ENCODE measurements at places on chromosomes 12 and 14.

GRCh38 chr14:68631394-68632053 lies 161.3 kb downstream of the ZFP36L1 start:
- no peak for DNase-seq

DNA sequence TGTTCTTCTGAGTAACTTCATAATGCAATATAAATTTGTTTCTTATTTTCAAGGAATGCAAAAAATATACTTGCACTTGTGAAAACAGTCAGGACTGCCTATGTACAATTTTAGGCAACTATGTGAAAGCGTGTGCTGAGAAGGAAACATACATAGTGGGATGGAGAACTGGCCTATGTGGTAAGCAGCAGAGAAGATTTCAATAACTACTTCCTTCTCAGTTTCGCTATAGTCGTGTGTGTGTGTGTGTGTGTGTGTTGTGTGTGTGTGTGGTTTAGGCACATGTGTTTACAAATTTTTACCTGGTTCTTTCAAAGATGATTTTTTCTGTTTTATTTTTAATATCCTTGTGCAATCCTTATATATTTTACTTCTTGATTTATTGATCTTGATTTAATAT lies 211.8 kb downstream of the LRRK2 start:
- DNase-seq: no peak

- peak; percentile 85 for DNase-seq
Observed at GRCh38 chr14:69715725-69716477, 51.0 kb upstream of the SRSF5 start.

GRCh38 chr12:109393437-109394345 lies 46.0 kb downstream of the MYO1H start:
- peak; percentile 51 for DNase-seq

GRCh38 chr12:125187148-125187745 lies 122.0 kb downstream of the AACS start:
- DNase-seq: no peak

- DNase-seq: no peak
Observed at GRCh38 chr14:100727873-100728240, 1.2 kb downstream of the DLK1 start.

- no peak for DNase-seq
Observed at GRCh38 chr14:76329154-76329928, 46.6 kb upstream of the ESRRB start.

- peak; percentile 71 for DNase-seq
Observed at GRCh38 chr14:31884776-31885379, 192.2 kb upstream of the ARHGAP5 start.

DNA sequence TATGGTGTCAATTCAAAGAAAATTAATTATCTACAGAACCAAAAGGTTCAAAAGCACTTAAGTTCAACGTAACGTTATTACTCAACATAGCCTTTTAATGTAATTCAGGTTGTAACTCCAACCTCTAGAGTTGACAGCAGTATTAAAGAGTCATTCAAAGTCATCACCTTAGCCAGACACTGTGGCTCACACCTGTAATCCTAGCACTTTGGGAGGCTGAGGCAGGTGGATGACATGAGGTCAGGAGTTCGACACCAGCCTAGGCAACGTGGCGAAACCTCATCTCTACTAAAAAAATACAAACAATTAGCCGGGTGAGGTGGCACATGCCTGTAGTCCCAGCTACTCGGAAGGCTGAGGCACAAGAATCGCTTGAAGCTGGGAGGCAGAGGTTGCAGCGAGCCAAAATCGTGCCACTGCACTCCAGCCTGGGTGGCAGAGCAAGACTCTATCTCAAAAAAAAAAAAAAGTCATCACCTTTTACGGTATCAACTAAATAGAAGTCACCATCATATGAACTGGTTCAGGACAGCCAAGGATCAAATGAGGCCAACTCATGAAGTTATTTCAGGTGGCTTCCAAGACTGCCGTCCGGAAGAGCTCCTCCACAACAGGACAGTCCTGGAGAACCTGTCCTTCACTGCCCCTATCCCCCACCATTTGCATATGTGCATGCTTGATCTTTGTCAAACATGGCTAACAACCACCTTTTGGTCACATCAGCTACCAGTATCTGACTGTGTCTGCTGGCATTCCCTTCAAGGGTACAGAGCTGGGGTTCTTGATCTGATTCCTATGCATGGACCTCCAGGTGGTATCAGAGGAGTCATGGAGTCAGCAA lies 4.2 kb downstream of the PPTC7 start:
- no peak for DNase-seq

DNA sequence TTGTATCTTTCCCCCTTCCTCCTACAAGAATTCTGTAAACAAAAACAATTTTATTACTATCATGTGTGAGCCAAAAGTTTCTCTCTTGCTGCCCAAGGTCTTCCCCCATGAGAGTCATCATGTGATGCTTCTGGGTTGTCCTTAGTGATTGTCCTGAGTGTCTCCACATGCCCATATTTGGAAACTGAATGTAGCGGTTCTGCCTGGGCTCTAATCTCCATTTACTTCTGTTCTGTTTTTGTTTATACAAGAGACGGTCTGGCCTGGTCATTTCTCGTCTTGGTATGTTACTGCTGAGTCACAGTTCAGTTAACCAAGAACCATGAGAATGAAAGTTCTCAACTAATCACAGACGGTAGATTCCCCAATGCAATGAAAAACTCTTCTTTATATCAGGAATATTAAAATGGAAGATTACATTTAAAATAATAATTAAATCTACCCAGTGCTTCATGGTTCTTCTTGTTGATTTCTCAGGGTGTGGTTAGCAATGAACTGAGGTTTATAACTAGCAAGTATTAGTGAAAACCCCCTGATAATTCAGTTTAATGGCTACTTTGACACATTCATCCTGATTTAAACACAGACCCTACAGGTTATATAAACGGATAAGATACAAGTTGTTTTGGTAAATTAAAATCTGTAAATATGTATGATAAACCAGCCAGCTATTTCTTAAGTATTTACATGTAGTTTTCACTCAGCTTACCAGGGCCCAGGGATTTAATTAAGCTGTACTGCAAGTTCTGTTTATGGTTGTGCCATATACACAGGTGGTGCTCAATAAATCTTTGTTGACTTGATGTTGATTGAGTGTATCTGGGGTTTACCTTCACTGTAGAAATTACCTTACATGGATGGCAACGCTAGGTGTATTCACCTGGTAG lies 81.1 kb downstream of the PELI2 start:
- DNase-seq: peak; percentile 100

DNA sequence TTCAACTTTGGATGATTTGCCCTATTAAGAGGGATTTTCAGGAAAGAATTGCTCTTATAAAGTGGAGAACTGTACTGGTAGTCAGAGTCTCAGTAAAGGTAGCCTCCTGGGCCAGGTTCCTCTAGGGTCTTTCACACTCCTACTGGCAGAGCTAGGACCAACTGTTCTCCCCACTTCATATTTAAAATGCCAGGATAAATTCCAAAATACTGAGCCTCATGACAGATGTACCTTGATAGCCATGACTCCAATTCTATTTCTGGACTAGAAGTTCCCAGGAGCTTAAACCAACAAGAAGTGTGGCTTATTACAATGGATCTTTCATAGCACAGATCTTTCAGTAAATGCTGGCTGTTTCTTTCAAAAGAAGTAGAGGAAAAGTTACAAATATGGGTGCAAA lies 126.5 kb downstream of the C12orf75 start:
- no peak for DNase-seq

- DNase-seq: peak; percentile 63
Observed at GRCh38 chr12:25241167-25242020, 9.3 kb downstream of the KRAS start.

DNA sequence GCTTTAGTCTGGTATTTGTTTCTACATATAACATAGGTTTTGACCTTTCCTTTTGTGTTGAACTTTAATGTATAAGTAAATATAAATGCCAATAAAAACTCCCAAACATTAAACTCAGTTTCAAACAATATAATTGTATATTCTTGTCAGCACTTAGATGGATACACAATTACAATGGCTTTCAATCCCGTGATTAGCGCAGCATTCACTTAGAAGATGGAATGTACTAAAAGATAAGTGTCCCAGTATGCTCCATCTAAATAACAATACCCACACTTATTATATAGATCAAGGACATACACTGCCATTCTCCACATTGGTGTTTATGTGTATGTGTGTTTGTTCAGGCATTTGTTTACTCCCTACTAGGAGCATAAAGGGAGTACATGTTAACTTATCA lies 193.1 kb downstream of the SOX5 start:
- DNase-seq: no peak

DNA sequence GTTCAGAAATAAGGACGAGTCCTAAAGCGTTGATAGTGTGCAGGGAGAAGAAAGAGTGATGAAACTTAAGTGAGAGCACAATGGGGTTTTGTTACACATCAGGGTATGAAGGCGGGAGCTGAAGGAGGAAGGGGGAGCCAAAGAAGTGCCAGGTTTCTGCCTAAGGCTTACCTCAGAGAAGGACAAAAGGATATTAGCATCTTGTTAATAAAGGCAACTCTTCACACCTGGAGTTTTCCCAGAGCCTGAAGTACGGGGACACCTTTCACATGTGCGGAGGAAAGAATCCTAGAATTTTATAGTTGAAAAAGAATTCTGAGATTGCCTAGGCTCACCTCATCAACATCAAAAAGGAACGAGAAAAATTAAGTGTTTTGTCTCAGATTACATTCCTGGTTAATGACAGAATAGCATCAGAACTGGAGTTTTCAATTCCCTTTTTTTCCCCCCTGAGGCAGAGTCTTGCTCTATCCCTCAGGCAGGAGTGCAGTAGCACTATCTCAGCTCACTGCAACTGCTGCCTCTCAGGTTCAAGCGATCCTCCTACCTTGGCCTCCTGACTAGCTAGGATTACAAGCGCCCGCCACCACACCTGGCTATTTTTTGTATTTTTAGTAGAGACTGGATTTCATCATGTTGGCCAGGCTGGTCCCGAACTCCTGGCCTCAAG lies 2.2 kb upstream of the SAV1 start:
- DNase-seq: peak; percentile 24

GRCh38 chr12:11581179-11581755 lies 68.2 kb upstream of the ETV6 start:
- peak; percentile 74 for DNase-seq

- DNase-seq: peak; percentile 90
Observed at GRCh38 chr14:60777856-60778578, 43.5 kb downstream of the MNAT1 start.

DNA sequence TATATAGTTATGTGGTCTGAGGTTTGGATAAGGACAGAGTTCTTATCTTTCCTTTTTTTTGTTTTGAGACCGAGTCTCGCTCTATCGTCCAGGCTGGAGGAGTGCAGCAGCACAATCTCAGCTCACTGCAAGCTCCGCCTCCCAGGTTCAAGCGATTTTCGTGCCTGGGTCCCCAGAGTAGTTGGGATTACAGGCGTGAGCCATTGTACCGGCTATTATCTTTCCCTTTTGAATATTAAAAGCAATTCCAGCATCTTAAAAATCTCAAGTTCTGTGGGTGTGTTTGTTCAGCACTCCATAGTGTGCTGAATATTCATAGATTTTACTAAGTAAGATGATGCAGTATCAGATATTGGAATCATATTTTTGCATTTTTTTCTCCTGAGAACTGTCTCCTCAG lies 404.4 kb upstream of the RGS6 start:
- no peak for DNase-seq

DNA sequence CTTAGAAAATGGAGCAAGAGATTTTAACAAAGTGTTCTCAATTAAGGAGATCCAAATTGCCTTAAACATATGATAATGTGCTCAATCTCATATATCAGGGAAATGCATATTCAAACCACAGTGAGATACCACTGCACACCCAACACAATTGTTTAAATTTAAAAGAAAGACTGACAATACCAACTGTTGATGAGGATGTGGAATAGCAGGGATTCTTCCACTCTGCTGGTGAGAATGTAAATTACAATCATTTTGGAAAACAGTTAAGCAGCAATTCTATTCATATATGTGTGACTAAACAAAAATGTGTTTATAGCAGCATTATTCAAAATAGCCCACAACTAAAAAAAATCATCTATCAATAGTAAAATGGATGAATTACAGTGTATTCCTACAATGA lies 144.2 kb downstream of the KICS2 start:
- no peak for DNase-seq

DNA sequence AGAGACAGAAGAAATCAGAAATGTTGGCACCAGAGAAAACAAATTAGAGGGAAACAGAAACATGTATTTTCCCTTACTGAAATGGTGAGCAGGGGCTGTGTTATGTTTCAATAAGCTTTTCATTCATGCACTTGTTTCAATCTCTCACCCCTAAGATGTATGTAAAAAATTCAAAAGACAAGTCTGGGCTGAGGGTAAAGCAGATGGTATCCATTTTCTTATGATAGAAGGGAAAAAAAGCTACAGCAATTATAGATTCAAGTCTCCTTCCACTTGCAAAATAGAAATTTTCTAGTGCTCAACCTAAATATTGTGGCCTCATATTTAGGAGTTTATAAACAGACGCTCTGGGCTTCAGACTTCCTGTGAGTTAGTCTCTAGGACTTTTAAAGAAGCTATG lies 138.3 kb downstream of the ST8SIA1 start:
- DNase-seq: no peak

- DNase-seq: no peak
Observed at GRCh38 chr12:21521541-21521940, 4.6 kb upstream of the SPX start.

DNA sequence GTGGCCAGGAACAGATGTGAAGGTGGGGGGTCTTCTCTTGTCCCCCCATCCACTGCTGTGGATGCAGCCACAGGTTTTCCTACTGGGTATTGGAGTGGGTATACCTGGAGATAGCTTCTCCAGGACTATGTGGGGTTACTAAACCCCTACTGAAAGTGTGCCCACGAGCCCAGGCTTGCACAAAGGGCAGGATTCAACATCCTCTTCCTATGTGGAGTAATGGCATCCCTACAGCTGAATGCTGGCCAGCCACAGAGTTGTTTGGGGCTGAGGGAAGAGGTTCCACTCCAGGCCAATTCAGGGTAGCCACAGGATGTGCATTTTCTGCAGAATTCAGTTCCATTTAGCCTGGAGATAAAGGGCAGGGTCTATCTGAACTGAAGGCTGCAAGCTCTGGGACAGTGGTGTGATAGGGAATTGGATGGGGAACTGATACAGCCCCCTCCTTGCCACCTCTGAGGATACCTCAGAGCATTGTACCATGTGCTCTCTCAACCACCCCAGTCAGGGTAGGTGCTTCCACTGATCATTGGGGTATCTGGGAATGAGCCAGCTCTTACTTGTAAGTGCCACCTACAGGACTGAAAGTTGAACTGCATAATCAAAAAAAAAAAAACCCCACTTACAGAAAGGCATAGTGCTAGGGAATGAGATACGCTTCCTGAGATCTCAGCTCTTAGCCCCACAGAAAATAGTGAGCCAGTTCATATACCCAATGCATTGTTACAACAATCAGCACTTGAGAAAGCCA lies 187.1 kb downstream of the KITLG start:
- DNase-seq: peak; percentile 68

DNA sequence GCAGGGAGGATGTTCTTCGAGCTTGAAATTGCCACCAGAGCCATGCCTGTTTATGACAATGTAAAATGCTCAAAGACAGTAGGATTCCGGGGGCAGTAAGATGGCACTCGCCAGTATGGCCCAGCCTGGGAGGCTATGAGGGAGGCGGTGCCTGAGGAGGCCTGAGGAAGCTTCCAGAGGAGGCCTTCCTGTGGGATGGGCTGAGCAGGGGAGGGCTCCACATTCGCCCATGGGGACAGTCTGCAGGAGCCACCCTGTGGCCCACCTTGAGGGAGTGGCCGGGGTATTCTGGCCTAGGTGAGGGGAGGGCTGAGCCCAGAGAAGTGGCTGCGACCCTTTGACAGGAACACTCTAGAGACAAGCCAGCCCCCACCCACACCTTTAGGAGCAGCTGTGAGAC lies 50.7 kb downstream of the IQSEC3 start:
- no peak for DNase-seq

- DNase-seq: no peak
Observed at GRCh38 chr12:129862561-129863175, 41.2 kb downstream of the TMEM132D start.

- DNase-seq: peak; percentile 20
Observed at GRCh38 chr12:48003226-48004052, 837 bp downstream of the COL2A1 start.
